HEK293T (cell line): ENCODE measurements at places on chromosomes 6 and 20.

GRCh38 chr6:15770347-15771143 is 107.7 kb upstream of the DTNBP1 start:
- no peak for DNase-seq

GRCh38 chr20:58722877-58723627 is 30.5 kb downstream of the NPEPL1 start:
- no peak for DNase-seq

GRCh38 chr6:139977887-139978332 is 603.5 kb upstream of the CITED2 start:
- no peak for DNase-seq

DNA sequence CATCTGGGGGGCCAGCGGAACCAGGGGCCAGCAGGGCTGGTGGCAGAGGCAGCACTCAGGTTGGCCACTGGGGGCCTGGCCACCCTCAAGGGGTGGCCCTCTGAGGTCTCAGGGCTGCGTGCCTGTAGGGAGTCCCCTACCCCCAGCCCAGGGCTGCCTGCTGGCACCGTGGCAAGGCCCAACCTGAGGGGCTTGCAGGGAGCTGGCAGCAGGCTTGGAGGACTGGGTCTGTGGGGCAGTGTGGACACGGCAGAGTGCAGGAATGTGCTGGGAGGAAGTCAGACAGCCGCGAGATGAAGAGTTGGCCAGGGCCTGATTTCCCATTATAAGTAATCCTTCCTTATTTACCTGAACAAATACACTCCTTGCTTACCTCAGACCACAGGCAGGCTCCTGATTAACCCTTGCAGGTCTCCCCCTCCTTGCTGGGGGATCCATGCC is at the start of gene SPDEF:
TSS of gene SPDEF (minus strand) at position 299 of the 441 bp plus-strand sequence. CDS start 11,874 bp downstream, outside the sequence.
- DNase-seq, result no peak
